ENCODE measurements at places on chromosomes 5 and 9.

DNA sequence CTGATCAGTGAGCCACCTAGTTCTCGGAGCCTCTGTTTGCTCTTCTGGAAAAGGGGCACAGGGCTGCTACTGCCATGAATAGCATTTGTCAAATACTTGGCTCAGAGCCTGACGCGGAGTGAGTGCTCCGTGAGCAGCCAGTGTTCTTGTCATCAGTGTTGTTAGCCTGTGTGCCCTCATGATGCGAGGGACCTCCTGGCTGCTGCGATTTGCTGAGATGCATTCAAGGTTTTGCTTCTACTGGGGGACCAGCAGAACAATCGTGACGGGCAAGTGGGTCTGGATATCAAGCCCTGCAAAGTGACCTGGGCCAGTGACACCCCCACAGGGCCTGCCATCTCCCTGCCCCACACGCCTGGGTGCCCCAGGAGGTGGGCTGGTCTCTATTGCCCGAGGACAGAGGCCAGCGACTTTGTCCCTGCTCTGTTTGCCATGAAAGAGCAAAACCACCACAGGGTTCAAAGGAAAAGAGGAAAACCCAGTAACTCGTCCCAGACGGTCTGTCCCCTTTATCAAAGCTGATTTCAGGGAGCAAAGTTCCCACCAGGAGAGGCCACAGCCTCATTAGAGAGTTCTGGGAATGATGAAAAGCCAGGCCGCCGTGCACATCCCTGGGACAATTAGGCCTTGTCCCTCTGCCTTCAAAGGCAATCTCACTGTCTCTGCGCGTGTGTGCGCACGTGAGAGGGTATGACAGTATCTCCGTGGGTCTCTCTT lies 86.5 kb upstream of the LMX1B start:
- H3K4me3 ChIP-seq: no peak overlapping the region
- DNase-seq: no peak

GRCh38 chr5:88698290-88698689 lies 184.7 kb downstream of the MEF2C start:
- H3K27me3 ChIP-seq: peaks cover 34% of the 10 kb centered on the region
- no peaks in the 10 kb centered on the region for H3K4me1 ChIP-seq
- no peak for DNase-seq
- no peak overlapping the region for H3K4me3 ChIP-seq
- no peaks in the 10 kb centered on the region for H3K36me3 ChIP-seq
- no peak overlapping the region for H3K27ac ChIP-seq

- H3K4me3 ChIP-seq: no peak overlapping the region
- H3K4me1 ChIP-seq: peaks cover 8% of the 10 kb centered on the region
- no peak overlapping the region for H3K27ac ChIP-seq
- DNase-seq: no peak
- no peaks in the 10 kb centered on the region for H3K27me3 ChIP-seq
- H3K36me3 ChIP-seq: no peaks in the 10 kb centered on the region
These were observed 51.2 kb upstream of the ARRDC3 start for GRCh38 chr5:91434348-91434747.

DNA sequence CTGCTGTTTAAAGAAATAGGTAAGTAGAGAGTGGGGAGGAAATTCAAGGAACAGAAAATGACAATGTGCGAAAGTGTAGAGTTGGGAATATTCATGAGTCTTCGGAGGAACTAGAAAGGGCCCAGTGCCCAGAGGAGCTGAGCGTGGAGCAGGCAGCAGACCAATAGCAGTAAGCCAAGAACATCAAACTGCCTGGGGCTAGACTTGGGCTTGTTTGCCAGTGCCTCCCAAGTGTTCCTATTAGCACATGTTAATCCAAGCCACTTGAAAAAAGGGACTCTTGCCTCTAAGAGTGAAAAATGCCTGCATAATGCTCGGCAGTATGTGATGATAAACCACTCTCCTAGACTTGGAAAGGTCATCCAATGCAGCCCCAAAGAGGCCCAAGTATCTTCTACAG lies 1.2 kb upstream of the TAL2 start:
- DNase-seq: no peak
- H3K4me3 ChIP-seq: no peak overlapping the region
- peaks cover 5% of the 10 kb centered on the region for H3K4me1 ChIP-seq
- no peaks in the 10 kb centered on the region for H3K36me3 ChIP-seq
- H3K27ac ChIP-seq: no peak overlapping the region
- H3K27me3 ChIP-seq: peaks cover 4% of the 10 kb centered on the region

- DNase-seq: no peak
- no peak overlapping the region for H3K4me3 ChIP-seq
- peaks cover 31% of the 10 kb centered on the region for H3K4me1 ChIP-seq
- H3K36me3 ChIP-seq: peaks cover 13% of the 10 kb centered on the region
- no peaks in the 10 kb centered on the region for H3K27me3 ChIP-seq
- H3K27ac ChIP-seq: peak overlapping the region; percentile 62
These were observed 21.3 kb downstream of the AKNA start for GRCh38 chr9:114366334-114367128.

DNA sequence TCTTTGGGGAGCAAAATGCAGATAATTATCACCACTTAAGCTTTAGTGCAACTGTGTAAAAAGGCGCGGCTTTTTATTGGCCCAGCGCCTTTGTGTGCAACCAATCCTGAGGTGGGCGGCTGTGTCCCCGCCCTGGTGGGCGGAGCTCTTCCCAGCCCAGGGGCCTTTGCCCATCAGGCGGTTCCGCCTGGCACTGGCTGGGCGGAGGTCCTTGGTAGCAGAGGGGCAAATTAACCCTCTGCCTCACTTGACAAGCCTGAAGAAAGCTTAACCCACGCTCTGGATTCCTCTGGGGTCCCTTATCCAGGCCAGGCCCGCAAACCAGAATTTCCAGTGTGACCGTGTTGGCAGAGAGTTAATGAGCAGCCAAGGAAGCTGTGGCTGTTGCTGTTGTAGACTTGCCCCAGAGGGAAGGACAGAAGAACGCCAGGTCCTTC lies 12.8 kb upstream of the NIPAL4 start:
- H3K4me1 ChIP-seq: no peaks in the 10 kb centered on the region
- no peak overlapping the region for H3K4me3 ChIP-seq
- H3K36me3 ChIP-seq: no peaks in the 10 kb centered on the region
- H3K27ac ChIP-seq: no peak overlapping the region

- H3K27me3 ChIP-seq: no peaks in the 10 kb centered on the region
- no peak overlapping the region for H3K4me3 ChIP-seq
- H3K4me1 ChIP-seq: no peaks in the 10 kb centered on the region
These were observed 442.5 kb upstream of the ARRDC3 start for GRCh38 chr5:91825618-91826017.

DNA sequence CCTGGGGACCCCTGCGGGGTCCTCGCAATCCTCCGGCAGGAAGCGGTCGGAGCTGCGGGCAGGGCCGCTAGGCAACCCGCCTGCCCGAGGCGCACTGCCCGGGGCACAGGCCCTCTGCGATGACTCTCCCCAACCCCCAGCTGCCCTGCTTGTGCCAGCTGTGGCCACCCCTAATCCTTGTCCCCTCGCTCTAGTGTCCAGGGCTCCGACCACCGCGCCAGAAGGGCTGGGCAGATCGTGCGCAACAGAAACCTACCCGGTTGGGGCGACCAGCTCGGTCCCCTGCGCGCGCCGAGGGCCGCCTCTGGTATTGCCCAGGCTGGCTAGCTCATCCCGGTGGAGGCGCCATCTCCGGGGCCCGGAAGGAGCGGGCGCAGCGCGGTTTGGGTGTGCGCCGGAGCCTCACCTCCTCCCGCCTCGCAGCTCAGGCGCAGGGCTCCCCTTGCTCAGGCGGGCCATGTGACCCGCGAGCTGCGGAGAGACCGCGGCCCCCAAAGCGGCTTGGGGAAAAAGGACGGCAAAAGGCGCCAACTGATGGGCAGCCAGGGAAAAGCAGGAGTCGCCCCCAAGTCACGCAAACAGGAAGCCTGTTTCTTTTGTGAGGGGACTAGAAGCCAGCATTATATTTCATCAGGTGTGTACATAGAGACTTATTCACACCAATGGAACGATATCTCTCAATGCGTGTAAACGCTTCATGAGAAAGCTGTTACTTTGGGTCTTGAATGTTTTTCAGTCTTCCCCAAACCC lies 46.8 kb upstream of the RNF20 start:
- H3K4me1 ChIP-seq: peaks cover 10% of the 10 kb centered on the region
- no peaks in the 10 kb centered on the region for H3K36me3 ChIP-seq
- peak overlapping the region; percentile 45 for H3K27ac ChIP-seq
- peak; percentile 35 for DNase-seq

DNA sequence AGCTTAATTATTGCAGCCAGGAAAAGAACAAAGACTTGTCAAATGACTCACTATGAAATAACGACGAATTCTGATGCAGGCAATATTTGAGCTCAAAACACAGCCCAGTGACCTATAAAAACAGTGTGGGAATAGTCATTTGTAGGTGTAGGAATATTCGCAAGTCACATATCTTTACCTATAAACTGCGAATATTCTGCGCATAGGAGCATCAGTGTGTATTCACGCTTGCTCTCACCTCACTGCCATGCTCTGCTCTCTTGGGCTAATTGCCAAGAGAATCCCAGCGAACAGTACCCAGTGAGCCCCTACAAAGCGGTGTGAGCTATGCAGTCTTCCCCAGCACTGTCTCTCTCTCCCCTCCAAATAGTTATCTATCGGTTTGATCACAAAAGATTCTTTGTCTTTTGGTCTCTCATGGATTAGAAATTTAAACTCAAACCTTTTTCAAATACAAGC lies 74.2 kb downstream of the ST8SIA4 start:
- no peaks in the 10 kb centered on the region for H3K27me3 ChIP-seq
- H3K4me1 ChIP-seq: no peaks in the 10 kb centered on the region
- DNase-seq: no peak
- peaks cover 2% of the 10 kb centered on the region for H3K36me3 ChIP-seq
- no peak overlapping the region for H3K4me3 ChIP-seq

GRCh38 chr5:89120719-89121118 lies 237.7 kb upstream of the MEF2C start:
- H3K27me3 ChIP-seq: no peaks in the 10 kb centered on the region
- no peaks in the 10 kb centered on the region for H3K4me1 ChIP-seq
- no peak for DNase-seq
- H3K27ac ChIP-seq: no peak overlapping the region
- H3K36me3 ChIP-seq: no peaks in the 10 kb centered on the region
- no peak overlapping the region for H3K4me3 ChIP-seq

- H3K27me3 ChIP-seq: no peaks in the 10 kb centered on the region
- H3K27ac ChIP-seq: no peak overlapping the region
- no peaks in the 10 kb centered on the region for H3K4me1 ChIP-seq
- DNase-seq: no peak
- no peaks in the 10 kb centered on the region for H3K36me3 ChIP-seq
These were observed 363.0 kb upstream of the RIOK2 start for GRCh38 chr5:97545886-97546535.

DNA sequence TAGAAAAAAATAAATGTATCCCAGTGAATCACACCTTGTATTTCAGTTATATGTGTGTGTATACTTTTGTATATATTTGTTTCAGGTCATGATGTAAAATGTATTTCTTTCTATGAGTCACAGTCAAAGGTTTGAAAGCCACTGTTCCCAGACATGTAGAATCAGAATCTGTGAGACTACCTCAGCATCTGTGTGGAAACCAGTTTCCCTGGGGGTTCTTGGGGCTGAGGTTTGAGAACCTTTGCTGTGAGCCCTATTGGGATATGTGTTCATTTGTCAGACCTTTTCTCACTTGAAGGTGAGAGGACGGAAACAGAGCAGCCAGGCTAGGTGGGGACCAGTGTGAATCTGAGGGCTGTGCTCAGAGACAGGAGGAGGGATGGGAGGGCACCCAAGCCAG lies 78.7 kb upstream of the SAP30L start:
- no peaks in the 10 kb centered on the region for H3K36me3 ChIP-seq
- no peaks in the 10 kb centered on the region for H3K27me3 ChIP-seq

DNA sequence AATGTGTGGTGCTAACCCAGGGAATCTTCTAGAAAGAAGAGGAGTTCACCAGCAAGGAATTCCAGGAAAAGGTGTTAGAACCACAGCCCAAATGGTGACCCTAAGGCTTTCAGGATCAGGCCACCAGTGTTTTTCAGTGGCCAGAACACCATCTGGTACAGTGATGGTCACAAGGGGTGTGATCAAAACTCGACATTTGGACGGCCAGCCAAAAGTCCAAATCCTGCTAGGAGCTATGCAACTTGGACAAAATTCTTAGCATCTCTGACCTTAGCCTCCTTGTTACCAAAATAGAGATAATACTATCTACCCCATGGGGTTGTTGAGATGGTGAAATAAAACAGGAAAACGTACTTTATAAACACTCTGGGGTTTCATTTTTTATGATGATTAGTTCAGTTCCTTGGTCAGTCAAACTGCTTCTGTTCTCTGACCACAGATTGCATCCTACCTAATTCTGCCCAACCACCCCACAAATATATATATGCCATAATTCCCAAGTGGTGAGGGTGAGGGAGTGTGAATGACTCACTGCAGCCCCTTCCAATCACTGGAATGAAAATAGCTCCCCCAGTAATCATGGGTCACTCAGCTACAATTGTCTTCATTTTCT lies 210.3 kb downstream of the CDK5RAP2 start:
- no peak overlapping the region for H3K27ac ChIP-seq
- H3K36me3 ChIP-seq: no peaks in the 10 kb centered on the region
- no peak for DNase-seq

GRCh38 chr9:111094433-111094924 lies 56.2 kb upstream of the LPAR1 start:
- H3K27me3 ChIP-seq: no peaks in the 10 kb centered on the region
- H3K4me3 ChIP-seq: no peak overlapping the region
- no peaks in the 10 kb centered on the region for H3K36me3 ChIP-seq
- DNase-seq: no peak
- H3K27ac ChIP-seq: no peak overlapping the region

DNA sequence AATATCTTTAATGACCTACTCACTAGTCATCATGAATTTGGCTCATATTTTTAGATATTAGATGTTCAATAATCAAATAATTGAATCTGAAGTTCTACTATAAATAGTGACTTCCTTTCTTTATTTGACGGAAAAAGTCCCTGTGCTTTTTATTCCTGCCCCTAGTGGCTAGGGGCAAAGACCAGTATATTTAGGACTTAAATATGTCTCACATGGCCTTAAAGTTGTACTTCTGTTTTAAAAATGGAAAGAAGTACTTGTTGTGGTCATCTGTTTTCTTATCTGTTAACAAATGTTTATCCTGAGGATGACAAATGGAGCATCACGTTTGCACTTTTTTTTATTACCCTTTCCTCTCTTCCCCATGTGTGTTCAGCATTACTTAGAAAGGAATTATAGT lies 89.2 kb upstream of the GRHPR start:
- no peaks in the 10 kb centered on the region for H3K27me3 ChIP-seq
- H3K27ac ChIP-seq: no peak overlapping the region
- DNase-seq: no peak
- H3K4me3 ChIP-seq: no peak overlapping the region
- peaks cover under 1% of the 10 kb centered on the region for H3K4me1 ChIP-seq
- H3K36me3 ChIP-seq: no peaks in the 10 kb centered on the region

DNA sequence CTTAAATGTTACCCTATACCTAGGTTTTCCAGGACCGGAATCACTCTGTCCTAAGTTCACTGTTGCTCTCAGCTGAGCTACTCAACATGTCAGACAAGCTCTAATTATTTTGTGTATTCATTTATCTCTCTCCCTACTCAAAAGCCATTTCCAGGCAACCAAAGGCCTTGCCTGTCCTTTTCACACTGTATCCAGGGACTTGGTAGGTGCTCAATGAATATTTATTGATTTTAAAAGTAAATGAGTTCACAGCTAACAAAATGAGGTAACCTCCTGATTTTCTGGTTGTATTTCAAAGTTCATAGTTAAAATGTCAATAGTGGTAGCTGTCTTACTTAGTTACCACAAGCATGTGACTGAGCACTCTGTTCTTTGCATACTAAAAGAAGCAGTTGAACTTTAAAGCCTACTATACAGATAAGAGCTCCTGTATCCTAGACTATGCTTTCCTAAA lies 522.2 kb downstream of the ACTL7B start:
- no peak overlapping the region for H3K4me3 ChIP-seq
- peaks cover 10% of the 10 kb centered on the region for H3K4me1 ChIP-seq
- DNase-seq: no peak
- H3K36me3 ChIP-seq: no peaks in the 10 kb centered on the region
- no peak overlapping the region for H3K27ac ChIP-seq
